ENCODE measurements at places on chromosomes 3 and 15.

DNA sequence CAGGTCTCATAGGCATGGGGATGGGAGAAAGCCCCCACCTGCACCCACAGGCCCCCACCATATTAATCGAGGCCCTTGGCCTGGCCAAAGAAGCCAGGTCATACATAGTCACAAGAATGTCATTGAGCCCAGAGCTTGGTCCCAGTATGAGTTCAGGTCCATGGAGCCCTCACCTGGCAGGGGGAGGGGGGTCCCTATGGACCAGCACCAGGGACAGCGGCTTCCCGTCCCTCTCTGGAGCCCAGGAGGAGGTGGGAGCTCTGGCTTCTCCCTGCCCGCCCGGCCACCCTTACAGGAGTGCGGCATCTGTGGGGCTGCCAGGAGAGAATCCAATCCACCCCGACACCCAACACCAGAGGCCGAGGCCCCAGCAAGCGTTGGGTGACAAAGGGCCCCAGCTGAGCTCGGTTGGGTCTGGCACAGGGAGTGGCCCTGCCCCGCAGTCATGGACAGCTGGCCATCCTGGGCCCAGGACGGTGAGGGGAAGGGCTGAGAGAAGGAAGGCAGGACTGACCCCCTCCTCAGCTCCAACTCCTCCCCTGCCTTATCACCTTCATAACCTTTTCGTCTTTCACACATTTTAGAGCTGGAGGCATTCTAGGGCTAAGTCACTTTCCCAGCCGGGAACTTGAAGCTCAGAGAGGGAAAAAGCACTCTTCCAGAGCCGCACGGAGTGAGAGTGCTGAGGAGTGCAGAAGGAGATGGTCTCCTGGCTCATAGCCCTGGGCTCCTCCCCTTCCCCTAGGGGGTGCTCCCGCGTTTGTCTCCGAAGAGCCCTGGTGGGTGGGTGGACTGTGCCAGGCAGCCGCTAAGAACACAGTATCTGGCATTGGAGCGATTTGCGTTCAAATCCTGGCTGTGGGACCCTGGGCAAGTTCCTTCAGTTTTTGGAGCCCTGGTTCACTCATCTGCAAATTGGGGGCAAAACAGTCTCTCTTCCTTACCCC is 54.6 kb downstream of the ATP2B2 start:
- DNase-seq: no peak

- no peak for DNase-seq
Measured at GRCh38 chr3:165070682-165071081, 7.6 kb downstream of the SI start.

DNA sequence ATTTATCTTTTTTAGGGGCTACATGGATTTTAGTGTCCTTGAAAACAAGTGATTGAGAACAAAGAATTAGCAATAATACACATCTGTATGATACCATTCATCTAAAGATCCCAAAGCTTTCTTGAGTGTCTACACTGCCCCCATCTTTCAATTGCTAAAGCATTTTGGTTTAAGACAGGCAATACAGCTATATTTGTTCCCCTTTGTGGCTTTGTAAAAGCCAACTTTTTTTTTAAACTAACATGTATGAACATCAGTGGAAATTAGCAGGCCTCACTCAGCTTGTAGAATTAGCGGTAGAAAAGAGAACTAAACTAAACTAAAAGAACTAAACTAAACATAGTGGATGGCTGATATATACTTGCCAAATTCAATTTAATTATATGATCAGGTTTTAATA is 449.6 kb downstream of the MECOM start:
- DNase-seq: no peak

DNA sequence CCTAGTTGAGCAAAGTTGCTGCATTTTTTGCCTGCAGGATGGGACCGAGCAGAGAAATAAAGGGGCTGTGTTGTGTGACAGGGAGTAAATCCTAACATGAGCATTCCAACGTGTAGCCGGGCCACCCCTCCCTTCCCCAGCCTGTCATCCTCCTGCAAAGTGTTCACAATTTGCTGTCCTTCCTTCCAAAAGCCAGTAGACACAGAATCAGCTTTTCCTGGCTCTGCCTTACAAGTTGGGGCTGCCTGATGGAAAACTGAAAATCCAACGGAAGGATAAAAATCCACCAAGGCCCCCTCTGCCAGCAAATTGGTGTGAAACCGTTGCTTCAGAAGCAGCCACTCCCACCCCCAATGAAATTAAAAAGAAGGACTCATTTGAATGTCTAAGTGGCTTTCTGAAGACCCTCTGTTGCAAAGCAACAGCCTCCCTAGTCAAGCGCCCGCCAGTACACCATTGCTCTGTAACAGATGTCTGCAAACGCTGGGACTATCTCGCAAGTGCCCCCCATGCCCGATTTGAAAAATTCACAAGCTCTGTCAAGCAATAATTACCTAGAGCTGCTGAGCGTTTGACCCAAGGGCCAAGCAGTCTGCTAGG is 665 bp downstream of the FRMD4B start:
- no peak for DNase-seq

DNA sequence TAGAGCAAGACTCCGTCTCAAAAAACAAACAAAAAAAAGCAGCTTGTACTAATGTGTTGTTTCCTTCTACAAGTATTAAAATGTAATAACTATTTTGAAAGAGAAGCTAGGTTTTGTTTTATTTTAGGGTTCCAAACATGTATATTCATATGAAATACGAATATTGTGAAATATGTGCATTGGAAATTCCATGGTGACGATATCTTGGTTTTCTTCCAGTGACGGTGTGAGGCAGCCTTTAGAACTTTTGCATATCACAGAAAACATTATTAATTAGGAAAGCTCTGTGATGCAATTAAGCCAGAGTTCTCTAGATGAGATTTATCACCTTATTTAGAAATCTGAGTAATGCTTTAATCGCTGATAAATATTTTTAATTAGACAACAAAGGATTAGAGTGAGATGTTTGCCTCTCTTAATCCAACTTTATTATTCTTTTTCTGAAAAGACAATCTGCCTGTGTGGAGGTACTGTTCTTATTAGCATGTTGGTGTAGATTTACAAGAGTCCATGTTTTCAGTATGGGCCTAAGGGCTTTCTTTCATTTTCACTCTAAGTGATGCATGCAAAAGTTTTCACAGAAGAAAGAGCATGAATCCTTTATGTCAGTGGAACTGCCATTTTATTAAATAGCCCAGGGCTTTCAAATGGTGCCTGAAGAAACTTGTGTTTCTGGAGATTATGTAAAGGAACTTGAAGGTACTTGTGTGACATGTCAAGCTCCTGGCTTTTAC is 37.7 kb upstream of the SAMMSON start:
- DNase-seq: no peak

DNA sequence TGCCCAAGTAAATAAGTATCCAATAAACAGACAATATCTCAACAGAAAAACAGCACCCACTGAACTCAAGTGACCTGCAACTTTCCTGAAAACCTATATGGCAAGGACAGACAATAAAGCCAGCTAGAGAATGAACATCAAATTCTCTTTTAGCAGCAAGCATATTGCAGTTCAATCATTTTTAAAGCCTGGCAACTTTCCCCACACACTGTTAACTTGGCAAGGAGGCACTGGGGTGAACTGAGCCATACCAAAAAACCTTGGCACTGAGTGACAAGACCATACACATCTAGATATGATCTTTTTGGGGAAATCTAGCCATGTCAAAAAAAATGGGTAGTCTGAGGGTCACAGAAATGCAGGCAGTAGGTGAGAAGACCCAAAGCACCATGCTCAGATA is 174.6 kb downstream of the STT3B start:
- DNase-seq: no peak

- DNase-seq: no peak
Measured at GRCh38 chr3:126515066-126515706, 2.4 kb downstream of the UROC1 start.

GRCh38 chr3:128309026-128309425 is 155.7 kb downstream of the EEFSEC start:
- DNase-seq: no peak

- no peak for DNase-seq
Measured at GRCh38 chr3:58281069-58281468, 25.0 kb upstream of the RPP14 start.

- no peak for DNase-seq
Measured at GRCh38 chr3:43785551-43785950, 94.8 kb downstream of the ABHD5 start.

DNA sequence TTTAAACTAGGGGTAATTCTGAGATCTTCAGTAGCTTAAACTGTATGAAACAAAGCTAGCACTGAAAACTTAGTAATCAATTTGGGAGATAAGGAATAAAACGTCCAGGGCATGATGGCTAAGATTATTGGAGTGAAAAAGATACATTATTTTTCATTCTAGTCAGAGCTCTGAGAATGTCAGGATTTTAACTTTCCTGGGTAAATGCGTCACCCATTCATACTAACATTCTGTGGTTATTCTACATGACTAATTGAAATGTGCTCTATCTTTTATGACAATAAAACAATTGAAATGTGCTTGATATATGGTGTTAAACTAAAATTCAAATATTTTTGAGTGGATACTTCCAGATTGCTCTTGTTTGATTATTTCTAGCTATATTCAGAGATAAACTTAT is 626.0 kb downstream of the EDEM1 start:
- no peak for DNase-seq

GRCh38 chr15:89121414-89121813 is 33.2 kb downstream of the ABHD2 start:
- no peak for DNase-seq

DNA sequence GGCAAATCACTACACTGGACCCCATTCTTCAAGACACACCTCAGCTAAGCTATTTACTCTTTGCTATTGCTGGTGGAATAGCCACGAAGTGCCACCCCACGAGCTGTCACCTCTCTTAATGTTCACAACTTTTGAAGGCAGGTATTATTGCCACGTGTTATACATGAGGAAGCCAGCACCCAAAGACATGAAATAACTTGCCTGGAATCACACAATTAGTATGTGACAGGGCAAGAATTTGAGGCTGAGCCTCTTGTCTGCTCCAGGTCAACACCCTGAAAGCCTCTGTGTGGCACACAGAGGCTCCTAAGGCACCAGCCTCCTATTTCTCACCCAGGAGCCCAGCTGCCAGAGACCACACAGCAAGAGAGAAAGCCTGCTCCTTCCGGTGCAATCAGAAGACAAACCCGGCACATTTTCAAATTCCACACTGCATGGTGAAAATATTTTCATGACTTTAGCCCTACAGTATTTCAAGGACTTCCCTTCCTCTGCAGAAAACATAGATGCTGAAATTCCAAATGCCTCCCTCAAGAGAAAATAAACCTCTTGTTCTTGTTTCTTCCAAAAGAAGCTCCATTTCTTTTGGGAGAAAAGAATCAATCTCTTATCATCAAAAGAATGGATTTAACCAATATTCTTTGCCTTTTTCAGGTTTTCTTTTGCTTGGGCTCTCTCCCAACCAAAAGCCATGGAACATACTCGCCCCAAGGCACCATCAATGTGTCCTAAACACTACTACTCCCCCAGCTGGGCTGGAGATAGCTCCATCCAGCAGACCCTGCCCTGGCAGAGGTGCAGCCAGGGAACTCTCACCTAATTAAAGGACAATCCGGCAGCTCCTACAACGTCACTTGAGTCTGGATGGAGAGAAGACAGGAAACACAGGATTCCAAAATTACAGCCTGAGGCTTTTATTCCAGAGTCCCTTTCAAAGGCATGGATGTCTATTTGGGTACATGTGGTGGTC is 84.7 kb upstream of the THBS1 start:
- no peak for DNase-seq

DNA sequence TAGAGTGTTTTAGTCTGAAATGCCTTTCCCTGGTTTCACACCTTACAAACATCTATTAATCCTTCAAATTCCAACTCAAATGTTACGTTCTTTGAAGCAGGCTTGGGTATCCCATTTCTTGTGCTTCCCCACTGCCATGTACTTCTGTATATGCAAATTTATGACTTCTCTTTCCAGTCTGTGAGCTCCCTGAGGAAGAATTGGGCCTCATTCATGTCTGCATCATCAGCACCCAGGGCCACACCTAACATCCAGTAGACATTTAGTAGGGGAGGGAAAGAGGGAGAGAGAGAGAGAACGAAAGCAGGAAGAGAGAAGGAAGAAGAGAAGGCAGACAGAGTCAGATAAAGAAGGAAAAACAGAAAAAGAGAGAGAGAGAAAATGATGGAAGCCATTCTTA is 53.3 kb upstream of the KY start:
- no peak for DNase-seq

- no peak for DNase-seq
Measured at GRCh38 chr3:75294124-75294523, 370.0 kb upstream of the FRG2C start.

DNA sequence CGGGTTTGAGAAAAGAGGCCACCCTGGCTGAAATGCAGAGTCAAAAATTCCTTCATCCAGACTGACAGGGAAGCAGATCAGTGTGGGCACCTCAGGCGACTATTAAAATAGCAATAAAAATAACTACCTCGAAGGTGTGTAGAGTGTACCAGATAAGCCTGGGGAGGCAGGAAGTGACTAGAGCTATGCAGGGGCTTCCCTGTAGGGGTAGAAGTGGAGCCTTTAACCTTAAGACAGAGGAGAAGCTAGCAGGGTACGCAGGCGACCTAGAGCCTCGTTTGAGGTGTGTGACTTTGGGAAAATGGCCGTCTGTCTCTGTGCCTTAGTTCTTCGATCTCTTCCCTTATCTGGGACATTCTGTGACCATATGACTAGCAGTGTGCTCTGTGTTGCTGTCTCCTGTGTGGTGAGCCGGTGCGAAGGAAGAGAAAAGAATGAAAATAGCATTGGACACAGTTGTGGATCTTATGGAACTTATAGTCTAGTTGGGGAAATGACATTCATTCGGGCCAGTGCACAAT is 17.6 kb downstream of the BHLHE40 start:
- no peak for DNase-seq

DNA sequence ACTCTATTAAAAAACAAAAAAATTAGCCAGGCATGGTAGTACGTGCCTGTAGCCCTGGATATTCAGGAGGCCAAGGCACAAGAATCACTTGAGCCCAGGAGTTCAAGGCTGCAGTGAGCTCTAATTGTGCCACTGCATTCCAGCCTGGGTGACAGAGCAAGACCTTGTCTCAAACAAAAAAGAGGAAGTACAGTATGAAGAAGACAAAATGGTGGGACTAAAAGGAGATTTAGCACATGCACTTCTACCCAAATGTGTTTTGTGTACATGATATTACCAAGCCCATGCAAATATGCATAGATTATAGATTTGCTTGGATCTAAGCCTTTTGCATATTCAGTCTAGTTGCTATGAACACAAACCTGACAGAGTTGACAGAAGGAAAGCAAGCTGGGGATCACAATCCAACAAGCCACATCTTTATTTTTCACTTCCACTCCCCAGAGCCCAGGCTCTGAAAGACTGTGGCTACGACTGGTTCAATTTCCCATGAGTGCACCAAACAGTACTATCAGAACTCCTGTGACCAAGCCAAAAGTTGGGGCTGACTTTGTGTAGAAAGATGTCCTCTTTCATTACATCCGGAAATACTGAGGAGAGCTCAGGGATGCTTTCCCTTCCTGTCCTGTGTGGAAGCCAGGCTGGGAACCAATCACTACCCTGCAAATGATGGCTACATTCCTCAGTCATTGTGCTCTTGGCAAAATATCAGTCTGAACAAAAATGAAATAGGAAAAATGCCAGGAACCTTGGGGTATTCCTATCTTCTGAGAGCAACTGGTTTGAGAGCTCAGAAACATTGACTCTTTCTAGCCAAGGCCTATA is 49.4 kb downstream of the TGM4 start:
- DNase-seq: no peak

Measured in suprapubic skin (tissue), 4 donors.